Left ventricle myocardium inferior (tissue), 1 donor: ENCODE measurements at places on chromosomes 16 and 17.
A peak's percentile ranks its signal among the peaks of the same experiment; 100 is the strongest.

- DNase-seq = no peak
These were observed 507 bp downstream of the CIITA start for GRCh38 chr16:10877472-10877946.

- no peak for DNase-seq
These were observed 4.4 kb upstream of the HEATR3 start for GRCh38 chr16:50061326-50061725.

GRCh38 chr16:79434771-79435170 lies 165.8 kb downstream of the MAF start:
- no peak for DNase-seq

DNA sequence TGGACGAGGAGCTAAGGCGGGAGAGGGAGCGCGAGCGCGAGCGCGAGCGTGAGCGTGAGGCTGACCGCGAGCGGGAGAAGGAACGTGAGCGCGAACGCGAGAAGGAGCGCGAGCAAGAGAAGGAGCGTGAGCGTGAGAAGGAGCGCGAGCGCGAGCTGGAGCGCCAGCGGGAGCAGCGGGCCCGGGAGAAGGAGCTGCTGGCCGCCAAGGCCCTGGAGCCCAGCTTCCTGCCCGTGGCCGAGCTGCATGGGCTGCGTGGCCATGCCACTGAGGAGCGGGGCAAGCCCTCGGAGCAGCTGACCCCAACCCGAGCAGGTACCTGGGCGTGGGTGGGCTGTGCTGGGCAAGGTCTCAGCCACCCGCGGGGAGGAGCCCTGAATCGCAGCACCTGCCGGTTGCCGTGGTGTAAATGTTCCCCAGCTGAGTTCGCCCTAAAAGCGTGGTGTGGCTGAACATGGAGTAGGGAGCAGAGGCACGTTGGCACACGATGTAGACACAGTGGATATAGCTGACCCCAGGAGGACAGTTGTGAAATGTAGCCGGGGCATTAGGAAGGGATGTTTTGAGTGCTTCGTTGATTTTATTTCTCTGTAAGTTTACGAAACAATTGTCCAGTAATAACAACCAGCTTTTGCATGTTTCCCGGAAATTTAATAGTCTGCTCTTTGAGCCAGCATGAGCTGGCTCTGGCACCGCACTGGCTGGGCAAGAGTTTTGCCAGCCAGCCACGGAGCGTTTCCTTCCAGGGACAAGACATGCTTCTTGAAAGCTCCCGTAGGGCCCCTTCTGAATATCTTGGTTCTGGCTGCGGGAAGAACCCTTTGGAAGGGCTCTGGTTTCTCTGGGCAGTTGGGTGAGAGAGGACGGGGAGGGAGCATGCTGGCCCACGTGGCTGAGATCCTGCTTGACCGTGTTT lies 32.1 kb downstream of the GINS2 start:
- no peak for DNase-seq

DNA sequence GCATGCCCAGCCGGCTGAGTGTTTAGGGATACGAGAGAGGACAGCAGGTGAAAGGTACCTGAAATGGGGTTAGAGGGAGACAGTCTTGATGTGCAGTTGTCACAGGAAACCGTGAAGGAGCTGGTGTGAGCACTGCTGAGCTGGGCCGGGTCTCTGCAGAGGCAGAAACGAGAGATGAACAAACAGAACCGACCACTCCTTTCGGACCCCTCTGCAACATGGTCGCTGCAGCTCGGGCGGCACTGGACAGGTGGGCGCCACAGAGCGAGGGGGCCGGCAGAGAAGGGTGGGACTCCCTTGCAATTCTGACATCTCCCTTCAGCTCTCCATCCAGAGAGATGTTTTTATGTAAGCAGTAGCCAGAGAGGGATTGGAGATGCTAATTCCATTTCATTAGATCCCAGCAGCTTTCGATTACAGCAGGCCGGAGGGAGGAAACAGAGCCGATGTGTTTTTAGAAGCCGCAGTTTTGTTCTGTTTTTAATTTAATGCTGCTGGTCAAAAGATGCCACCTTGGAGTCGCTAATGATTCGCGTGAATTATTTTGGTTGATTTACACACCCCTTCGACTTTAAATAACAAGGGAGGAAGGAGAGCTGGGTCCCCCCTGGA lies 86.3 kb upstream of the RPL38 start:
- DNase-seq = no peak

DNA sequence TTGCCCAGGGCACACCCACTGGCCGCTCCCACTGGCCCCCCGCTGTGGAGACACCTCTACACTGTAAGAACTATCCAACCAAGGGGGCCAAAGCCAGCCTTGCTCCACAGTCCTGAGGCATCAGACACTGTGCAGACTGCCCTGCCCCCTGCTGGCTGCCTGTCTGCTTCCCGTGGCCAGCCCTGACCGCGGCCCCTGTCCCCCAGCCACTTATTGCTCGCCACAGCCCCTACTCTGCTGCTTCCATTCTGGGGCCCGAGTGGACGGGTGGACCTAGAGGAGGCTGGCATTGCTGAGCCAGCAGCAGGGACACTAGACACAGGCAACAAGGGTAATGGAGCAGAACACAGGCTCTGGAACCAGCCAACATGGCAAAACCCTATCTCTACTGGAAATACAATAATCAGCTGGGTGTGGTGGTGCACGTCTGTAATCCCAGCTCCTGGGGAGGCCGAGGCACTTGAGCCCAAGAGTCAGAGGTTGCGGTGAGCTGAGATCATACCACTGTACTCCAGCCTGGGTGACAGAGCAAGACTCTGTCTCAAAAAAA lies 19.7 kb upstream of the LRRC37A3 start:
- peak; percentile 39 for DNase-seq

DNA sequence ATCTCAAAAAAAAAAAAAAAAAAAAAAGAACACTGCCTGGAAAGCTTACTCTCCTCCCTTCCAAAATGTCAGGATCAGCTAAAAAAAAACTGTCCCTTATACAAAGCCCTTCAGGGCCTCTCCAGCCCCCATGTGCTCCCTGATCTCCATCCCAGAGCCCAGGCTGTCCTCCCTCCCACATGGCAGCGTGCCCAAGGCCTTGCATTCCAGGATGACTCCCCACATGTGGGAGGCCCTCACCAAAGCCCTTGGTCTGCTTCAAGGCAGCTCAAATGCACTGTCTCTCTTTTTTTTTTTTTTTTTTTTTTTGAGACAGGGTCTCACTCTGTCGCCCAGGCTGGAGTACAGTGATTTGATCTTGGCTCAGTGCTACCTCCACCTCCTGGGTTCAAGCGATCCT lies 2.3 kb downstream of the FDXR start:
- DNase-seq = no peak

DNA sequence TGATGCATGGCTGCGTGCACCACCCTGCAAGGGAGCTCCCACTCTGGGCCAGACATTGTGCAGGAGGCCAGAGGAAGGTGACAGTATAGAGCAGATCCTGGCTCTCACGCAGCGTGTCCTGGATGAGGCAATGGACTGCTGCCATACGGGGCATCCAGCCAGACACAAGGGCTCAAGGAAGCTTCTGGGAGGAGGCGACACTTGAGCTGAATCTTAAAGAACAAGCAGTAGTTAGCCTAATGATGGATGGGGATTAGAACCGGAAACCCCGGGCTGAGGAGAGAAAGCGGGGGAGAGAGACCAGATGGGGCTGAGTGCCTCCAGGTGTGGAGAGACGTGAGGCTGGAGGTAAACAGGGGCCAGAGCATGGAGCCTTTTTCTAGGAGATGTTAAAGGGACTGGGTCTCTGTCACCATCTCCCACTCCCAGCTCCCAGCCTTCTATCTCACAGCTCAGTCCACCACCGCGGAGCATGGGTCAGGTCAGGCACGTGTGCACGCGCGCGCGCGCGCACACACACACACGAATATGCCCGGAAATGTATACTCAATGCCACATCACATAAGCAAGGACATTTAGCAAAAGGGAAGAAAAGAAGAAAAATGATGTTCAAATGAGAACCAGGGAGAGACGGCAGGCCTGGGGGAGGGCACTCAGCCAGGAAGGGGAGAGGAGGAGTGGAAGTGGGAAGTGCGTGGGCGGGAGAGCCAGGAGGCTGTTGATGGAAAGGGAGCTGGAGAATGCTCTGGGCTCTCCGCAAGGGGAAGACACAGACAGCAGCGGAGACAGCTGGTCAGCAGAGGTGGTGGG lies 46.3 kb downstream of the CCDC42 start:
- peak; percentile 50 for DNase-seq

DNA sequence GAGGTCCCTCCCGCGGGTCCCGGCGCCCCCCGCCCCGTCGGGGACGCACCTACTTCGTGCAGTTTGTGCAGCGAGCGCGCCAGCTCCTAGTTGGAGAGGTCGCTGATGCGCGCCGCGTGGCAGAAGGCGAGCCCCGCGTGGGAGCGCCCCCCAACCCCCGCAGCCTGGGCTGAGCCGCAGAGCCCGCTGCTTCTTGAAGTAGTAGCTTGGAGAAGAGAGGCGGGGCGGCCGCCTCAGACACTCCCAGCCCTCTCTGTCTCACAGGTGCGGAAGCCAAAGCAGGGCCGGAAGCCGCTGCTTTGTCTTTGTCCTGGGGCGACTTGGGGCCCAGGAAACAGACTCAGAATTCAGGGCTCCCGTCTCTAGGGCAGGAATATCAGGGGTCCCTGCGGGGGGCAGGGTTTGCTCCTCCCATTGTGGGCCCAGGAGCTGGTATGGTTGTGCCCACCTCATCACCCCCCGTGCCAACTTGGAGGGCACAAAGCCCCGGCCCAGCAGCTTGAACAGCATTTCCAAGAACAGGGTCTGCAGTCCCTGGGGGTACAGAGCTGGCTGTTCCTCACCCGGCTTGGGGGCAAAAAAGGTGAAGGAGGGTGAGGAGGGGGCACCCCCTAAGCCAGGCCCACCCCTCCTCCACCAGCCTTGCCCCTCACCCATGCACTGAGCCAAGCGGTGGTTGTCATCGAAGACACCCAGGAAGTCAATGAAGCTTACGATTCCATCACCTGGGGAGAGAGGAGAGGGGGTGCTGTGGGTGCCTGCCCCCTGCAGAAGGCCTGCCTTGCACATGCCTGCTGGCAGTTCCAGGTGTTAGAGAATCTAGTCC lies 13.5 kb downstream of the SPATA32 start:
- no peak for DNase-seq

DNA sequence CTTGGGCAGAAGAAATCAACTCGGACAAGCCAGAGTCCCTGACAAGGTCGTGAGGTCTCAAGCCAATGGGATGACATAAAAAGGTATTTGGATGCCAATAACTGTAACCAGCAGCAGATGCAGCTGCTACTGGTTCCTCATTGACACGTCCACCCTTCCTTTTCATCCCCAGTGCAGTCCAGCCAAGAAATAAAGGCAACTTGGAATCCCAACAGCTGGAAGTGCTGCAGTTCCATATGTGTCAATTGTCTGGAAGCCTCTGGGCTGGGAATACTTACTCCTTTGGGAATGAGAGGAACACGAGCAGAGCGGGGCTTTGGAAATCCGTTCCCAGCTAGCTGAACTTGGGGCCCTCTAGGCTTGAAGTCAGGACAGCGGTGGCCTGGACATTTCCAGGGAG lies 360.4 kb upstream of the ZFHX3 start:
- DNase-seq = no peak

DNA sequence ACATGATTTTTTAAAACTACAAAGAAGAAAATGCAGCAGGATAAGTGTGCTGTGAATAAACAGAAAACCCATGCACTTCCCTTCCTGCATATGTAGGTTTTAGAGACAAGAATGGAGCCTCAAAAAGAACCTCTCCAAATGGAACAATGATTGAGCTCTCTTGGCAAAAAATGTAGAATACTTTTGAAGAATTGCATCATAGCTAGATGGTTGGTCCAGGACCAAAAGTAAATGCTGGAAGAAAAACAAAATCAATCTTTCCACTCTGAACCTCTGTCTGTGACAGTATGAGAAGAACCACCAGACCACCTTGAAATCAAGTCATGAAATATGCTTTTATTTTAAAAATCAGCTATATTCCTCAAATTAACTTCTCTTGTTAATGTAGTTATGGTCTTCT lies 17.5 kb downstream of the HELZ start:
- no peak for DNase-seq

DNA sequence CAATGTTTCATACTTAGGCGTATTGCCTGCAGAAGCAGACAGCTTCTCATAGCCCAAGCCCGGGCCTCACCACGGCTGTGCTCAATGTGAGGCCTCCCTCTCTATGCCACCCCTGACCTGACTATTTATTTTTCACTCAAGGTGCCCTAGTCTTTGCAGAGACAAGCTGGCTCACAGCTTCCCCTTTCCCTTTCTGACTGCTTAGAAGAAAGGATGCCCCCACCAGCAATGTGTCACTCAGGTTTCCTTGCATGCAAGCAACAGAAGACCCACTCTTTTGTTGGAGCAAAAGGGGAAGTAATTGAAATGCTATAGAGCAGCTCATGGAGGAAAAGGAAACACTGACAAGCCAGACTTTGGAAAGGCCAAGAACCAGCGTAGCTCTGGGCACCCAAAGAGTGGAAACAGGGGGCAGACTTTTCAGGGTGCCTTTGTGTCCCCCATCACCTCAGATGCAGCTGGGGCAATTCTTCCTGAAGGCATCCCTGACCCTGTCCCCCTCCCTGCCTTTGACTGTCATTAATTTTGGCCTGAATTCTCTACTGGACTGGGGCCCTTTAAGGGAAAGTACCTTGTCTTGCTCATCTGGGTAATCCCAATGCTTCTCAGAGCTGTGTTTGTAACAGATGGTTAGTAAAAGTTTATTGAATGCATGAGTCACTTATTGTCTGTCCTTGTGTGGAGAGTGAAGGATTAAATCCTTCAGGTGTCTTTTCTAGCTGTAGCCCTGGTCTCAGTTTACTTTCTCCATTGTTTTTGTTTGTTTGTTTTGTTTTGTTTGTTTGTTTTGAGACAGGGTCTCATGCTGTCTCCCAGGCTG lies 17.8 kb downstream of the RGS9 start:
- no peak for DNase-seq

GRCh38 chr16:80367037-80367658 lies 173.6 kb upstream of the DYNLRB2 start:
- no peak for DNase-seq

- DNase-seq = no peak
These were observed 400 bp upstream of the CEP112 start for GRCh38 chr17:66192378-66192687.

DNA sequence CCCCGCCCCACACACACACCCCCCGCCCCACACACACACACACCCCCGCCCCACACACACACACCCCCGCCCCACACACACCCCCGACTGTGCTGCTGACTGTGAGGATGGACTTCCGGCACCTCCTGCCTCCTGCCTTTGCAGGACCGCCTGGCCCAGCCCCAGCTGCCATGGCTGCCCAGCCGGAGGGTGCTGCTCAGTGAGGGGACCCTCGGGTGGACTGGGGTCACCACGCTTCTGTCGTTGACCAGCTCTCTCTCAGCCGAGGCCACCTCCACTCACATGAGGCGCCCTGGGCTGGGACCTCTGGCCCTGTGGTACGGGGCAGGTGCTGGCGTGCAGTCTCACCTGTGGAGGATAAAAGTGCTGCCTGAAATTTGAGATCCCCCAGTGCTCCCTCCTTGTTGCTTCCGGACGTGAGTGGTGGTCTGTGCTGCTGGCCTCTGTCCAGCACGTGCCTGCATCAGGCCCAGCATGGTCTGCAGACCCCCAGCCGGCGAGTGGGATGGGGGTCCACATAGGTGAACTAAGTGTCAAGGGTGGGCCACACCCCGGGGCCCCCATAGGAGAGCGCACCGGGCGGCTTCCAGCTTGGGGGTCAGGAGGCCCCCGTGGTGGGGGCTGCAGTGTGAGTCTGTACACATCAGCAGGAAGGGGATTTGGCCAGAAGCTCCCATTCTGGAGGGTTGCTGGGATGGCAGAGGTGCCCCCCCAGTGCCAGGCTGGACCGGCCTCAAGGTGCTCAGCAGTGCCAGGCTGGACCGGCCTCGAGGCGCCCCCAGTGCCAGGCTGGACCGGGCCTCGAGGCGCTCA lies 11.2 kb downstream of the METRNL start:
- DNase-seq = no peak
